Hematopoietic multipotent progenitor cell treated with erythropoietin and hydrocortisone succinate and interleukin-3 and kit ligand, for 17 days (in vitro differentiated cells): ENCODE measurements at places on chromosomes 2 and 18.
A peak's percentile ranks its signal among the peaks of the same experiment; 100 is the strongest.

DNA sequence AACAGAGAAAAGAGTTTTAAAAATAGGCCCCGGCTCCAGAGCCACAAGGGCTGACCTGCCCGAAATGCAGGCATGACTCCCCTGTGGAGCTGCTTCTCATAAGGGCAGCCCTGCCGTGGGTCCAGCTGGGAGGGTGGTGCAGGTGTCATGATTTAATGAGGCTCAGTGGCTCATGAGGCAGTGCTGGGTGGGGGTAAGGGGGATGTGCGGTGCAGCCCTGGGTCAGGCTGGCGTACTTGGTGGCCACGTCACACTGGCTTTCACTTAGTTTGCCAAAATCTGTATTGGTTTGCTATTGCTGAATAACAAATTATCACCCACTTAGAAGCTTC lies 33.6 kb downstream of the HJURP start:
- DNase-seq: no peak

DNA sequence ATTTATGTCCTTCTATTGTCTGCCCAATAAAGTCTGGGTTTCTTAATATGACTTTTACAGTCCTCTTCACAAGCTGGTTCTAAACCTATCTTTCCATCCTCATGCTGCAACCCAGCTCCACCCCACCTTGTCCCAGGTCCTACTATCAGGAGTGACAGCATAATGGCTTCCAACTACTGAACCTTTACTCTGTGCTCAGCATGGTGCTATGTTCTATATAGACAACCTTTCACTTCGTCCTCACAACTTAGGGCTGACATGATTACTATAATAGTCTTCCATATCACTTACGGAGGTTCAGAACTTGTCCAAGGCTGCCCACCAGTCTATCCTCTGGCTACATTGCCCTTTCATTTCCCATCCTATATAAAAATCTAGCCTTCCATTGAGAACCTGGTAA lies 256.8 kb downstream of the ALK start:
- no peak for DNase-seq

DNA sequence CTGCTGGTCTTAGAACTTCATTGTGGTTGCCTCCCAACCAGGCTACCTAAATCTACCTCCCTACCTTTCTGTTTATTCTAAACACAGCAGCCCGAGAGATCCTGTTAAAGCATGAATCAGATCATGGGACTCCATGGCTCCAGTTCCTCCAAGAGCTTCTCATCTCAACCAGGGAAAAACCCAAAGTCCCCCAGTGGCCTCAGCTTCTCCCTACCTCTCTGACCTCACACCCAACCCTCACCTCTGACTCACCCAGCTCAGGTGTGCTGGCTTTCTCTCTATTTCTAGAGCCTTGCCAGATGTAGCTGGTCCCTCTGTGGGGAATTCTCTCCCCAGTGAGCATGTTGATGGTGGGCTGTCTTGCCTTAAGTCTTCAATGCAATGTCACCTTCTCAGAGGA lies 93.8 kb upstream of the COPS8 start:
- DNase-seq: no peak

- DNase-seq: no peak
Observed at GRCh38 chr2:101961338-101962191, 30.2 kb upstream of the IL1R2 start.

- DNase-seq: no peak
Observed at GRCh38 chr18:76765649-76766048, 56.7 kb upstream of the ZNF236 start.

DNA sequence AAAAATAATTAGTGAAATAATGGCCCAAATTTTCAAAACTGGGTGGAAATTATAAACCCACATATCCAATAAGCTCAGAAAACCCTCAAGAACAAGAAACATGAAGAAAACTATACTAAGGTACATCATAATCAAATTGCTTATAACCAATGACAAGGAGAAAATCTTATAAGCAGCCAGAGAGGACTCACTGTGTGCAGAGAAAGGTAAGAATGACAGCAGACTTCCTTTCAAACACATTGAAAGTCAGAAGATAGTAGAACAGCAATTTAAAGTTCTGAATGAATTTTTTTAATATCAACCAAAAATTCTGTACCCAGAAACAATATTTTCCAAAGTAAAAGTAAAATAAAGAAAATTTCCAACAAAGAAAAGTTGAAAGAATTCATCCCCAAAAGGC lies 197.7 kb upstream of the RAB12 start:
- DNase-seq: no peak

GRCh38 chr2:121038891-121039616 lies 245.9 kb downstream of the TFCP2L1 start:
- no peak for DNase-seq

DNA sequence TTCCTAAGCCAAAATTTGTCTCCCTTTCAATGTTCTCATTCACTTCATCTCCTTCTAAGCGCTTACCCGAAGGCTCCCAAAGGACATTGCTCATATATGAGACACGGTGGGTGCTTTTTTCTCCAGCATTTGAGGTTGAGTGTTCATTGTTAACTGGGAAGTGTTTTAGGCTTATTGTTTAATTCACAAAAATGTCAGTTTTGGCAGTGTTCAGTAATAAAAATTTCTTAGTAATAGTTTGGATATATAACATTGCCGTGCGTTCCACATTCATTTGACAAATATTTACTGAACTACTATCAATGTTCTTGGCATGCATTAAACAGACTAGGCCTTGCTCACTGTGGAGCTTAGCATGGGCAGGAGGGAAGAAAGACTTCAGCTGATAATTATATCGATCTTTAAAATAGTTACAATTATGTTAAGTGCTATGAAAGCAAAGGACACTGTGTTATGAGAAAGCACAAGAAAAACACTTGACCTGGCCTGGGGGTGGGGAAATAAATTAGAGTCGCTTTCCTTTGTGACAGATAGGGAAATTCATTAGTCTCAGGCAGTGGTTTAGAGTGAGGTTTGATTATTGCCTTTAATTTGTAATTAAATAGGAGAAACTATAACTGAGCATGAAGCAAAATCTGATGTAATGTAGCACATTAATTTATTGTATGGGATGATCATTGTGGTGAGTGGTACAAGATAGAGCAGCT lies 82.2 kb upstream of the DOCK10 start:
- DNase-seq: no peak

DNA sequence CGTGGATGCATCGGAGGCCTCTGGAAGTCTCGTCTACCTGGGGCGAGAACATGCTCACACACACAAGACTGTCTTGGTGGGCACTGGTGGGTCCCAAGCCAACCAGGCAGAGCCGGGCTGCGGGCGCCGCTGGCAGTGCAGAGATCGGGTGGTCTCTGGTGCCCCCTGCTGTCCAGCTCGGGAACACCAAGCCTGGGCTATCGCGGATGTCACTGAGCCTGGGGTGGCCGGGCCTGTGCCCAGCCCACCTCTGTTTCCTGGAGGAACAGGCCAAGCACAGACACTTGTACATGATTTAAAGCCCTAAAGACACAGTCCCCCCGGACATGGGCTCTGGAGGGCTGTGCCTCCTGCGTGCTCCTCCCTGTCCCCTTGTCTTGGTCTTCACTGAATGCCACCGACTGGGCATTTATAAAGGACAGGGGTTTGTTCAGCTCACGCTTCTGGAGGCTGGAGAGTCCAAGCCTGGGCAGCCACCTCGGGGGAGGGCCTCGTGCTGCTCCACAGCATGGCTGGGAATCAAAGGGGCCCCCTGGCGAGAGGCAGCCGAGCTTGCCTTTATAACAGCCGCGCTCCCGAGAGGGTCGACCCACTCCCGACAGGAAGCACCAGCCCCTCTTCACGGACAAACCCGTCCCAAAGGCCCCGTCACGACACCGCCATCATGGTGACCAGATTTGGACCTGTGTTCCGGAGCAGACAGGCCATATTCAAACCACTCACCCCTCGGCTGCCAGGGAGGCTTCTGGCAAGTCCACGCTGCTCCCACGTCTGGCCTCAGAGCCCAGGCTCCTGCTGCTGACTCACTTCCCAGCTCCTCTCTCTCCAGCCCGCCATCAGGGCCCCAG lies 3.6 kb upstream of the OTOS start:
- DNase-seq: peak; percentile 61

DNA sequence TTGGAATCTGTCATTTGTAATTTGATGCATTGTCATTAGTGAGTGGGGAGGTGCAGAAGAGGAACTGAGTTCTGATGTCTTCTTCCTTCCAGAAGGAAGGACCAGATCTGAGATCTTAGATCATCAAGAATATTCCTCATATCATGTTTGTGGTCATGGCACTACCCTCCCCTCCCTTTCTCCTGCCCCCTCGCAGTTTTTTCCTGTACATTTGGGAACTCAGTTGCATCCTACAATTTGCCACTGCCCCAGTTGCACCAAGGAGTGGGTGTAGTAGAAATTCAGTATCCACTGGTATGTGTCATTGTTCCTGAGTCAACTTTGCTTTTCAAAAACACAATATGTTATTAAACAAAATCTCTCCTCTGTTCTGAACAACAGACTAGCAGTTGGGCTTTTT lies 26.6 kb upstream of the ACVR1 start:
- no peak for DNase-seq

GRCh38 chr2:176492583-176492982 lies 223.3 kb downstream of the MTX2 start:
- DNase-seq: no peak

- DNase-seq: no peak
Observed at GRCh38 chr2:21288739-21289520, 165.2 kb downstream of the TDRD15 start.

GRCh38 chr2:26983746-26984145 lies 13.3 kb downstream of the MAPRE3 start:
- DNase-seq: no peak

GRCh38 chr2:117470311-117471095 lies 344.0 kb upstream of the DDX18 start:
- peak; percentile 37 for DNase-seq

DNA sequence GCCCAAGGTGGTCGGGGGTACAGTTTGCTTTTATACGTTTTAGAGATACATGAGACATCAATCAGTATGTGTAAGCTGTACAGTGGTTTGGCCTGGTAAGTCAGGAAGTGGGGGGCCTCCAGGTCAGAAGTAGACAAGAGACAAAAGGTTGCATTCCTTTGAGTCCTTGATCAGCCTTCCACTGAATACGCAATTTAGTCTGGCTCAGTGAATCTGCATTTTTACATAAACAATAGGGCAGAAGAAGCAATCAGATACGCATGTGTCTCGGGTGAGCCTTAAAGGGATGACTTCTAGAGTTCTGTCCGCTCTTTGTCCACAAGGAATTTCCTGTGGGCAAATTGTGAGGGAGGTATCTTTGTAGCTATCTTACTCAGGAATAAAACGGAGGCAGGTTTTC lies 87.2 kb downstream of the SOWAHC start:
- DNase-seq: no peak

GRCh38 chr2:210177769-210178168 lies 6.6 kb upstream of the KANSL1L start:
- no peak for DNase-seq

- DNase-seq: no peak
Observed at GRCh38 chr2:105868060-105868459, 123.3 kb downstream of the NCK2 start.

DNA sequence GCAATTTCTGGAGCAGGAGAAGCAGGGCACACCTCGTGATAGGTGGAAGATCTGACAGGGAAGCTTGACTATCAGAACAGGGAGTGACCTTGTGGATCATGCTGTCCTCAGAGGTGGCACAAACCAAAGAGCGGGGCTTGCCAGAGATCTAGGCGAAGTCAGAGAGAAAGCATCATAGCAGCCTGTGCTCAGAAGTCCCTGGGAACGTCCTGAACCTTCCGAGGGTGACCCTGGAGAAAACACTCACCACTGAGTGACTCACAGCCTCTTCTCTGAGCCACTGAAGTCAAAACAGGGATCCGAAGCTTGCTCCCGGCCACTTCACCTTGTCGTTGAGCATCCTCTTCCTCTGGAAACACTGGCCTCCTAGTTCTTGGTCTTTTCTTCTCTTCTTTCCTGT lies 56.7 kb downstream of the IL1R2 start:
- DNase-seq: no peak

- DNase-seq: no peak
Observed at GRCh38 chr2:35526741-35527140, 828.8 kb upstream of the CRIM1 start.

DNA sequence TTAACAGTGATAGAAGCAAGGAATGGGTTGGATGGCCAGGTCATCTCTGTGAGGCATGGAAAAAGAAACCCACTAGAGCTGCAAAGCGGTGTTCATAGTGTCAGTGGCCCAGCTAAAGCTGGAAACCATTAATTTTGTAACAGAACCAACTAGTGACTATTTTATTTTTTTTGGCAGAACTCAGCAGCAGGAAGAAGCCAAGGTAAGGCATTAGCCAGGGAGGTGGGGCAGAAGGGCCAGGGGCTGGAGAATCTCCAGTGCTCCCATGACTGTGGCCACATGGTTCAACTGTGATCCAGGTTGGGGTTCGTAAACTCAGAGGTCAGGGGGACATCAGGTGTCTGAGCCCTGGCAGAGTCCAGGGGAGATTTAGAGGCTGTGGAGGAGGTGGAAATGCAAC lies 25.9 kb upstream of the YES1 start:
- DNase-seq: no peak

- no peak for DNase-seq
Observed at GRCh38 chr2:36235882-36236281, 119.7 kb upstream of the CRIM1 start.

- DNase-seq: no peak
Observed at GRCh38 chr2:186309901-186310300, 176.2 kb upstream of the ZC3H15 start.

- no peak for DNase-seq
Observed at GRCh38 chr2:37833423-37833822, 91.7 kb upstream of the RMDN2 start.

GRCh38 chr2:240426845-240427721 lies 8.4 kb upstream of the GPC1 start:
- no peak for DNase-seq

GRCh38 chr18:6994056-6994770 lies 123.4 kb downstream of the LAMA1 start:
- DNase-seq: no peak

GRCh38 chr18:4417714-4418113 lies 37.4 kb downstream of the DLGAP1 start:
- no peak for DNase-seq

- no peak for DNase-seq
Observed at GRCh38 chr2:11850082-11850481, 103.7 kb downstream of the LPIN1 start.

GRCh38 chr2:177314194-177314593 lies 49.7 kb upstream of the NFE2L2 start:
- no peak for DNase-seq

GRCh38 chr2:36729067-36729466 lies 32.6 kb downstream of the VIT start:
- no peak for DNase-seq

DNA sequence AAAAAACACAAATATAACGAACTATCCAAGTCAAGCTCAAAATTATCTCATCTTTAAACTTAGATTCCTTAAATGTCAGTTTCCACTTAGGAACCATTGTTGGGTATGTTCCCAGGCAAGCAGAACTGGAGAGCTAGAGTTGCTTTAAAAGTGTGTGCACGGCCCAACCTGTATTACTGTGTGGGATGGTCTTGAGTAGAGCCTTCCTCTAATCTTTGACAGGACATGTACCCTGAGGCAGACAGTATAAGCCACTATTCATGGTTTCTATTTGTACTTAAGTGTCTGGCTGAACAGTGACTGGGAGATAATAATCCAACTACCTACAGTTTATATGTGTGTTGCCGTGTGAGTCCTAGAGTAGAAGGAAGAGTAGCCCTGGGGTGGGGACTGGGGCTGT lies 239.7 kb downstream of the GPD2 start:
- DNase-seq: no peak
